ENCODE measurements at places on chromosomes 1 and 21. TPM values are rescaled to one million over a fixed set of nuclear protein-coding genes. Genes with fewer than 3 reads are reported as not detected.

DNA sequence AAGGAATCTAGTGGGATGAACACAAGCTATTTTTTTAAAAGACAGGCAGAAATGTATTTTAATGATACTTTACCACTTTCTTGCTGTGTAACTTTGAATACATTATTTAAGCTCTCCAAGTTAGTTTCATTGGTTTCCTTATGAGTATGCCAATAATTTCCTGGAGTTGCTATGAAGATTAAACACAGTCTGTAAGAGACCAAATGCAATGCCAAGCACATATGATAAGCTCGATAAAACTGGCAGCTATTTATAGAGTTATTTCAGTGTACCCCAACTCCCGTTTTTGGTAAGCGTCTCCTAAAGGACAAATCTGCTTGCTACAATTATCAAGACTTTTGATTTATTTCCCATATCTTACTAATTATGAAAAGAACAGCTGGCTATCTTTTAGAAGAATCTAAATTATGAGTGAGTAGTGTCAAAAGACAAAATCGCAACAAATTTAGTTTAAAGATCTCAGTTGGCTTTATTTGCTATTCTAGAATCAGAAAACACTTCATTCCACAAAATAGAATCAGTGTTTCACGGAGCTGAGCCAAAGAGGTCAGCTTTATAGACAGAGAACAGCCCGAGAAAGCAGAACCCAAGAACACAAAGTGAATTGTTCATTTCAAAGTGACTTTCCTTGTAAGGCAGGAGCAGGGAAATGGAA is 7.2 kb upstream of the MAP10 start:
- no peak for DNase-seq

The S100A7 gene
- not detected for total RNA-seq

DNA sequence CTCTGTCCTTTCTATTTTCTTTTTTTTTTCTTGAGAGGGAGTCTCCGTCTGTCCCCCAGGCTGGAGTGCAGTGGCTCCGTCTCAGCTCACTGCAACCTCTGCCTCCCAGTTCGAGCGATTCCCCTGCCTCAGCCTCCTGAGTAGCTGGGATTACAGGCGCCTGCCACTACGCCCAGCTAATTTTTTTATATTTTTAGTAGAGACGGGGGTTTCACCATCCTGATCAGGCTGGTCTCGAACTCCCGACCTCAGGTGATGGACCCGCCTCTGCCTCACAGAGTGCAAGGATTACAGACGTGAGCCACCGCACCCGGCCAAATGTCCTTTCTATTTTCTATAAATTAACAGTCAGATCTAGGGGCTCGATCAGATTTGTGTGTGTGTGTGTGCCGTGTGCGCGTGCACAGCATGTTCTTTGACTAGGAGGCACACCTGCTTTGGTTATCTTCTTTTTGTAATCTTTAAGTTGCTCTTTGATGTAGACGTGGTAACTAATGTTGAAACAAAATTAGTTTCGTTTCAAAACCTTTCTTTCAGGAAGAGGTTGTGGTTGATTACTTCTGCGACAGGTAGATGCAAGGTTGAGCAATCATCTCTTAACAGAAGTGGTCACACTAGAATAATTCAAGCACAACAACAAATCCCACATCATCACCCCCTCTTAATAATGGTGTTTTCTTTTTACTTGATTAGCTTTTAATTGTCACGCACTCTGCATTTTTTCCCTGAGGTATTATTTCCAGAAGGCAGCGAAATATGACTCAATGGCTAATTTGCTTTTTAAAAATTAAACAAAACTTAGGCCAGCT is 779 bp upstream of the DEGS1 start:
- DNase-seq: peak; percentile 21

The CLCA4 gene
- total RNA-seq: not detected

- DNase-seq: no peak
Measured at GRCh38 chr1:208029381-208030287, 118.7 kb upstream of the CD34 start.
